ENCODE measurements at places on chromosomes 4 and X.

DNA sequence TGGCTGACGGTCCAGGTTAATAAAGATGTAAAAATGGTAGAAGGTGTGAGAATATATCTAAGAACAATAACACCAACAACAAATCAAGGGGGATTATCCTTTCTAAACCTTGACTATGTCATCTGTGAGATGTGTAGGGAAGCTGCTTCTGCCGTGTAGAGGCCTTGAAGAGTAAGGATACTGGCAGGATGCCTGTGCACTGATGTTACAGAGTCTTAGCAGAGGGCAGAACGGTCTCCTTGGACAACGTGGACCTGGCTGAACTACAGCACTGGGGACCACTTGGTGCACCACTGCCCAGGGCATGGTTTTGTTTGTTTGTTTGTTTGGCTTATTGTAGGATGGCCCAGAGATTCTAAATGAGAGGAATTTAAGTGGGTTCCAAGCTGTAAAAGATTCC lies 33.5 kb downstream of the GPAT3 start:
- DNase-seq: no peak

DNA sequence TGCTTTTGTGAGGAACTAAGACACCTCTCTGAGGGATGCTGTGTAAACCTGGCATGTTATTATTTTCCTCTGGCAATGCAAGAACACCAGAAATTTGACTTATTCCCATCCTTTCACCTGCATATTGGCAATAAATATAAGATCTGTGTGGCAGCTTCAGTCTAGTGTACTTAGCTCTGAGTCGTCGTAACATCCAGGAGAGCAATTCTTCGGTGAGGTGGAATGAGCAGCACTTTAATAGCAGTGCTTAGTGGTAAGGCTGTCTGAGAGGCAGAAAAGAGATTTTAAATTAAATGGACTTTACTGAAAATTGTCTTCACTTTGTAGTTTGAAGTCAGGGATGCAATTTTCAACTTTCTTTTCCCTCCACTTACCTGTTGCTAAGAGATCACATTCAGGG lies 344.9 kb downstream of the PCDH7 start:
- DNase-seq: no peak

GRCh38 chr4:7811536-7812191 lies 128.0 kb downstream of the AFAP1 start:
- no peak for DNase-seq

DNA sequence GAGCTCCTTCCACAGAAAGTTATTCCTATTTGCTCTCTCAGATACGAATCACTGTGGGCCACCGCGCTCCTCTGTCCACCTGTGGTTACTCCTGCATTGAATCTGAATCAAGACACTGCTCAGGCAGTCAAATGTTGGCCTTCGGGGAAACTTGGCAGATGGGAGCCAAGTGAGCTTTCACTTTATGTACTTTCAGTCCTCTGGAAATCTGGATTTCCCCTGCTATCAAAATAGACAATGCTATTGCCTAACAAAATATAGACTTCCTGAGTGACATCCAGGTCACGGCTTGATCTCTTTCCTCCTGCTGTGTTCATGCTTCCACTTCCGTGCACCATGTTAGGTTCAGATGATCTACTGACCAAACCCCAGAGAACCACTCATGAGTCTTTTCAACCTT lies 43.8 kb downstream of the FHL1 start:
- DNase-seq: no peak

- DNase-seq: no peak
Observed at GRCh38 chr4:12884846-12885796, 599.0 kb downstream of the RAB28 start.

- DNase-seq: no peak
Observed at GRCh38 chr4:152160225-152160800, 375.6 kb downstream of the FBXW7 start.

DNA sequence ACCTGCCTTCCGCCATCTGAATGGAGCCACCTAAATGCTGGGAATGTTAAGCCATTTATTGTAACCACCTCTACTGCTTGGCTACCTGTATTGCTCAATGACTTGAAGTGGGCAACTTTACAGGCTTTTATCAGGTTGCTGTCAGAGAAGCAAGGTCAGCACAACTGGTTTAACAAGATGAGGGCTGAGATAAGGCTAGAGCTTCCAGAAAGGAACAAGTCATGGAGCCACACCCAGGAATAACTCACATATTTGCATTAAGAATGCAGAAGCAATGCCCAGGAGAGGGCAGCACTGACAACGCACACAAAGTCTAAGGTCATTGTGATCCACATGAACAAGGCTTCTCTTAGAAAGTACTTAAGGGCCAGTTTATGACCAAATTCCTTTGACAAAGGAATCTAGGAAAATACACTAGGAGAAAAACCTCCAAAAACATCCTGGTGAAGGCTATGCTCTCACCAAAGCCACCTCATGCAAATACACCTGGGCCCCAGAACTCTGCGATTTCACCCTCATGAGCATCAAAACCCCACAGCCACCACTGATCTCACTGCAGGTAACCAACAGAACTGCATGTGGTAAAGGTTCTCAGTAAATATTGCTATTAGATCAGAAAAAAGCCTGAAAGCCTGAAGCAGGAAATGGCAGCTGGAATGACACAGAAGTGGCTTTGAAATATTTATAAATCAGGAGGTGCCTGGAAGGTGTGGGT lies 15.0 kb upstream of the STS start:
- DNase-seq: no peak

GRCh38 chr4:134537701-134538100 lies 336.1 kb upstream of the PABPC4L start:
- no peak for DNase-seq

- no peak for DNase-seq
Observed at GRCh38 chrX:17410651-17411050, 35.7 kb downstream of the NHS start.

DNA sequence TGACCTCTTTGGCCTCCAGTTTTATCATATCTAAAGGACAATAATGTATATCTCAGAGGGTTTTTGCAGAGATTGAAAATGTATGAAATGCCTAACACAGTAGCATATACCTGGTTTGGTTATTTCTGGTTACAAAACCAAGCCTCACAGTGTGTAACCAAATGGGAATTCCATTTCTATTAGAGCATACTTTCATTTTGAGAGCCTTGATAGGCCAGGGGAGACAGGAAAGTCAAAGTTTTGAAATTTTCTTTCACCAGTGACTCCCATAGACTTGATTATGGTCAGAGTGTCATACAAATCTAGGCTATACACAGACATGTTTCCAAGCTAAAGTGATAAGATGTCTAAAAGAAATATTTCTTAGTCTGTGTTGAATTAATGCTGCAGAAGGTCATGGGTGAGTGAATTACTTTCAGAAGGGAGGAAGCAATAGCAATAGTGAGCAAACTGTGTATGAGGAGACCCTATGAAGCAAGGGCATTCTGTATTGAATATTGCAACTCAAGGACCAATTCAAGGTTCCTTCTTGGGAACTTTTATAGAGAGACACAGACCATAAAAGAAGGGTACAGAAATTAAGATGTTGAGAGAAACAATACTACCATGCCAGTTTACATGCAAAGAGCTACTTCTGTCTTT lies 151.1 kb downstream of the PDE5A start:
- no peak for DNase-seq

- no peak for DNase-seq
Observed at GRCh38 chrX:47612418-47612817, 7.2 kb downstream of the SYN1 start.

GRCh38 chrX:130082244-130083106 lies 27.8 kb downstream of the ELF4 start:
- DNase-seq: peak; percentile 56

GRCh38 chr4:21775703-21776102 lies 172.9 kb downstream of the KCNIP4 start:
- DNase-seq: no peak

GRCh38 chr4:41693629-41694028 lies 54.9 kb downstream of the PHOX2B start:
- no peak for DNase-seq

- DNase-seq: no peak
Observed at GRCh38 chrX:47843363-47843762, 6.7 kb downstream of the ZNF81 start.

GRCh38 chr4:40719008-40719623 lies 30.6 kb upstream of the NSUN7 start:
- no peak for DNase-seq

DNA sequence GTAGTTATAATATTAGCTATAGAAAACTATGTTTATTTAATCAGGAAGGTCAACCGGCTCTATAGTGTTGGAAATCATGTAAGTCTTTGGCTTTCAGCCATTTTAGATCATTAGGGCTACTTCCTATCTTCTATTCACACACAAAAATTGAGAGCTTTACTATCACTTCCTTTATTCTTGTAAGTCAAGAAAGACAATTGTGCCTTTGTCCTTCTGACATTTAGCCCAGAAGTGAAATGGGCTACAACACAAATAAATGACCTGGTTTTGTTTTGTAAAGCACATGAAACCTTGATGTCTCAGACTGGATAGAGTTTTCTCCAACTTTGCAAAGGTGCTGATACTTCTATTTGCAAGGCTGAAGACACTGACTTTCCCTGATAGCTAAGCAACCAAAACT lies 122.4 kb upstream of the ACSL4 start:
- DNase-seq: no peak

DNA sequence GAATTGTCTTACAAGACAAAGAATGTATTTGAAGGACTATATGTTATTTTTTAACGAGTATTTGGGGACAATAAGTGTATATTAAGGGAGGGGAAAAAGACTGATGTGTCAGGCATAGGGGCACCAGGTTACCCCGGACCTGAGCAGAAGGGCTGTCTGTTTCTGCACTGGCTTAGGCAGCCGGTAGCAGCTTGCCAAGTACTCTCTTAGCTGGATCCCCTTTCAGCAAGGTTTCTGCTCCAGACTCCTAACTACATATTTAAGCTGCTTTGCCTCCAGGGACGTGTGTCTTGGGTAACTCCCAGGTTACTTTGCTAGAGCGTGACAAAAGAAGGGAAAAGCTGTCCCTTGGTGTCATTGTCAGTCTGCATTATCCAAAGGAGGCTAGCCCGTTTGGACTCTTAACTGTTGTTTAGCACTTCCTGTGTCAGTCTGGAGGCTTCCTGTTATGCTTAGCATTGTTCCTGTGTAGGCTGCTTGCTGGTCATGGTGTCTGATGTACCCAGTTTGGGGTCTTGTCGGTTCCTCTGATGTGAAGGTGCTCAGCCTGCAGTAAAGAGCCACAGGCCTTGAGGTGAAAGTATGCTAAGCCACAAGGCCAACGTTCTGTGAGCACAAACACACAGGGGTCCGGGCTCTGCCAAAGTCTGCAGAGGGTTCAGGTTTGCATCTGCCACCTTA lies 11.6 kb downstream of the CXCR3 start:
- DNase-seq: no peak

DNA sequence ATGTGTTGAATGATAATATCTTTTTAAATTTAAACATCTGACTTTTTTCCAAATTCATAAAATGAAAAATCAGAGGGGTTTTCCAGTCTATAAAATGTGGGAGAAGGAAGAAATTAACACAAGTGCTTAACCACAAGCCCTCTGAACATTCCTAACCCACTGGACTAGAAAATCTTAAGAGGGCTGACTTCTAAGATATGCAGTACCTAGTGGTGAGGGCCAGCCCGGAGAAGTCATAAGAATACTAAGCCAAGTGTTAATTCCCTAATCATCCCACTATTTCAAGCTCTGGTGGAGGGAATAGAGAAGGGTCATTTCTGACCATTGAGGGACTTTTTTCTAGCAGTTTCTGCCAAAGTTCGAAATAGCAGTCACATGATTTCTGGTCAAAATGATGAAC lies 86.9 kb upstream of the NEIL3 start:
- no peak for DNase-seq

DNA sequence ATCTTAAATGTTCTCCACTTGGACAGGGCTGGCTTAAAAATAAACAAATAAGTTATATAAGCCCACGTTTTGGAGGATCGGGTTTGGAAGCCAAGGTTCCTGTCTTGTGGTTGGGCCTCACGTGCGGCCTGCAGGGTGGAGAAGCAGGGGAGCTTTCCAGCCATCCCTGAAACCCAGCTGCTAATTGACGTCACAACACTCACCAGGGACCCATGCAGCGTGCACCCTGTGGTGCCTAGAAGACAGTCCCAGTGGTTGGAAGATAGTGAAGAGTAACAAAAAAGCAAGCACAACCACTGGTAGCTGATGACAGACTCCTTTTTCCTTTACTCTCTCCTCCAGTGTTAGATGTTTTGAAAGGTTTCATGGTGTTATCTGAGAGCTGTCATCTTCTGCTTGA lies 142.0 kb upstream of the RBPJ start:
- DNase-seq: no peak

DNA sequence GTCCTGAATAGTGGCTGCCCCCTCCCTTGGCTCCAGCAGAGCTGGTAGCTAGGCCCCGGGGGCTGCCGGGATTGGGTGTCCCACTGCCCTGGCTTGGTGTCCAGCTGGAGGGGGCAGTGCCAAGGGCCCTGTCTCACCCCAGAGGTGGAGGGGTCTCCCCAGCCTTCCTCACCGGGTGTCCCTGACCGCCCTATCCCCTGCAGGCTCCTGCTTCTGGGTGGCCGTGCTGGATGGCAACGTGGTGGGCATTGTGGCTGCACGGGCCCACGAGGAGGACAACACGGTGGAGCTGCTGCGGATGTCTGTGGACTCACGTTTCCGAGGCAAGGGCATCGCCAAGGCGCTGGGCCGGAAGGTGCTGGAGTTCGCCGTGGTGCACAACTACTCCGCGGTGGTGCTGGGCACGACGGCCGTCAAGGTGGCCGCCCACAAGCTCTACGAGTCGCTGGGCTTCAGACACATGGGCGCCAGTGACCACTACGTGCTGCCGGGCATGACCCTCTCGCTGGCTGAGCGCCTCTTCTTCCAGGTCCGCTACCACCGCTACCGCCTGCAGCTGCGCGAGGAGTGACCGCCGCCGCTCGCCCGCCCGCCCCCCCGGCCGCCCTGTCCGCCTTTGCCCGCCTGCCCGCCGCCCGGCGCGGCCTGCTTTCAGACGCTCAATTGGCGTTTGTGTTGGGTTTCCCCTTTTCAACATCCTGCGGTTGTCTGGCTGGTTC lies 4.6 kb downstream of the NAT8L start:
- no peak for DNase-seq

DNA sequence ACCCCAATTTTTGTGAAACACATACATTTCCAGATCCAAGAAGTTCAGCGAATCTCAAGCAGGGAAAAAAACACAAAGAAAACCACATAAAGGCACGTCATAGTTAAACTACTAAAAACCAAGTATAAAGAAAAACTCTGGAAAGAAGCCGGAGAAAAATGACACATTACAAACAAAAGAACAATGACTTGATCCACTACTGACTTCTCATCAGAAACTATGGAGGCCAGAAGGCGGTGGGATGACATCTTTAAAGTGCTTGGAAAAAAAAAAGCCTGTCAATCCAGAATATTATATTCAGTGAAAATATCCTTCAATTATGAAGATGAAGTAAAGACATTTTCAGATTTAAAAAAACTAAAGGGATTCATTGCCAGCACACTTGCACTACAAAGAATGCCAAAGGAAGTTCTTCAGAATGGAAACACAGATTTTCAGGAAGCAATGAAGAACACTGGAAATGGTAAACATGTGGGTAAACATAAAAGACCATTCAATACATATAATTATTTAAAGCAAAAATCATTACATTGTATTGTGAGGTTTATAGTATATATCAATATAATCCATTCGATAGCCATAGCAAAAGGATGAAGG lies 32.6 kb upstream of the PPP2R2C start:
- DNase-seq: no peak

GRCh38 chr4:101556842-101557241 lies 209.5 kb upstream of the PPP3CA start:
- no peak for DNase-seq
